Activated CD4-positive, alpha-beta T cell treated with anti-CD3 and anti-CD28 coated beads for 48 hours (primary cell): ENCODE measurements at places on chromosomes 11 and 22.

- no peak for DNase-seq
Observed at GRCh38 chr11:115896084-115896483, 391.9 kb upstream of the CADM1 start.

DNA sequence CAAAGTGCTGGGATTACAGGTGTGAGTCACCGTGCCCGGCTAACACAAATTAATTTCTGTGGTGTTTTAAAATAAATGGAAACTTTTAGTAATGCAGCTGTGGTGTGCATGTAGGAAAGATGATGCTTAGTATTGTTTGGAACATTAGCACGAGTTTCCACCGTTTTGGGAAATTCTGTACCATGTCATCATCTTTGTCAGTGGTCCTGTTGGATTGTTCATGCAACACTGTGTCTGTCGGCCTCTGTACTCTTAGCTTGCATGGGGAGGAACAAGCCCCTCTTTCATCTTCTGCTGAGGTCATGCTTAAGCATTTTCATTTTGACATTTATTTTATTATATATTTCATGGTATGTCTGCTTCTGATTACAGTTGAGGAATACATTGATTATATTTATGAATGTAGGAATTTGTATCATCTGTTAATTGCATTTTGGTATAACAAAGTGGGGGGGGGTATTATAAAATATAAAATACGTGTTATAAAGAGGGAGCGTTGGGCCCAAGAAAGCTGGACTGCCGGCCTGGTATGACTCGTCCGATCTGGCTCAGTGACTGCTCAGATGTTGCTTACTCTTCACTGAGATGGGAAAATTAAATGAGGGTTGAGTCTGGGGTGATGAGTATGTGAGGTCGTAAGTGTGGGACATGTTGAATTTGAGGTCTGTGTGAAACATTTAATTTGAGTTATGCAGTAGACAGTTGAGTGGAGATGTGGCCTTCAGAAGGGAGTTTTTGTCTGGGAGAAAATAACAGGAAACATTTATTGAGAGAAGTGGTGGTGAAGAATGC, 28.7 kb downstream of the CECR2 start:
- no peak for DNase-seq

- DNase-seq = no peak
Observed at GRCh38 chr11:119376197-119376847, 5.2 kb downstream of the USP2 start.

DNA sequence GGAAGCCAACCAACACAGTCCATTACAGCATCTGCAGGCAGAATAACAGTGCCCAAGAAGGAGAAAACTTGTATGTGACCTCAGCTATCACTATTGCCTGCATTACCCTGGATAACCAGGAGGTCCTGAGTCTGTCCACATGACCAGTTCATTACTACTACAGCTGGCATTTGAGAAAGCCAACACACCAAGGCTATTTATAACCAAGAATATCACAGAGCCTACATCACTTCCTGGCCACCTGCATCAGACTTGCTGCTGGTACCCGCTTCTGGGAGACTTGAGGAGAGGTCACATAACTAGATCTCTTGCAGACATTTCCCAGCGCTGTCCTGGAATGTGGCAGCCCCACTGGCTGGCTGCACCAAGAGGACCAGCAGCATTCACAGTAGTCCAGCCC, 11.1 kb upstream of the OR56B4 start:
- DNase-seq = no peak

GRCh38 chr22:19691007-19691720, 23.1 kb upstream of the SEPTIN5 start:
- DNase-seq = no peak

GRCh38 chr11:47241841-47242301, 6.7 kb downstream of the ACP2 start:
- no peak for DNase-seq

DNA sequence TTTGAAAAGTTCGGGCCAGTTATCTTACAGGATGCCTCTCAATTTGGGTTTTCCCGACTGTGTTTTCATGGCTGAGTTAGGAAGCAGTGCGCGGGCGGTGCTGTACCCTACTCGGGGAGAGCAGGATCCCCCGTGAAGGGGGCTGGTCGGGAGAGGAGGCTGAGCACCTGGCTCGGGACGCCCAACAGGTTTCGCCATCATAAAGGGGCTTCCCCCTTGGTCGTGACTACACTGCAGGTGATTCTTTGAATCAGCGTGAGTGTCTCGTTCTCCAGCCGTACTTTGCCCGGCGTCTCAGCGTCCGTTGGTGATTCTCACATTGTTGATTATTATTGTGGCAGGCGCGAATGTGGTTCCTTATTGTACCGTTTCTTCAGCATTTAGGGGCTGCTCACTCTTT, 46.6 kb downstream of the ST14 start:
- DNase-seq = no peak
